ENCODE measurements at places on chromosomes 5 and 9.

DNA sequence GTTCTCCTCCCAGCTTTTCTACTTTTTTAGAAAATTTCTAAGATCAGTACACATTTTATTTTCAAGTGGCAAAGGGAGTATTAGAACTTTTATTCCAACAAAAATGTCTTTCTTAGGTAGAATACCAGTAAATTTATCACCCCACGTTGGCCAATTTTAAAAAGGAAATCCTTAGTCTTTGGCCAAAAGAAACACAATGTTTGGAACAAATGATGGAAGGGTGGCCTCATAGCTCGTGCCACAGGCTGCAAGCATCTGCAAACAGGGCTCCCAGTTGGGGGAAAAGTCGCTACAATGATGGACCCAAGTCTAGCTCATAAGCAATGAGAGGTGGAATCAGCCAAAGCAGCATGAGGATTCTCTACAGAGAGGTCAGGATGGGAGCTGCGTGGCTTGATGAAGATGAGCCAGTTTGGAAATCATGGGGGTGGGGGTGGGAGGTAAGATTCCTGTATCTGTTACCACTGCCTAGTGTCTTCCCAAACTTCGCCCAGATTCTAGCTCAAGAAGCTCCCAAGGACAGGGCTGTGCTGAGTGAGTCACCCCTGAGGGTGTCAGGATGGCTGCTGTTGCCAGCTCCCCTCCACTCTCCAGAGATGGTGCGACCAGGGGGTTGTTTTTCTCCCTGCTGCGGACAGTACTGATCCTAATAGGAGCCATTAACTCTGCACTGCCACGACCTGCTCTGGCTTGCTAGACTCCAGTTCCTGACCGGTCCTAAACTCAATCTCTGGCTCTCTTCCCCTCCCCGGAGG, 75.6 kb downstream of the DCP2 start:
- DNase-seq = no peak

DNA sequence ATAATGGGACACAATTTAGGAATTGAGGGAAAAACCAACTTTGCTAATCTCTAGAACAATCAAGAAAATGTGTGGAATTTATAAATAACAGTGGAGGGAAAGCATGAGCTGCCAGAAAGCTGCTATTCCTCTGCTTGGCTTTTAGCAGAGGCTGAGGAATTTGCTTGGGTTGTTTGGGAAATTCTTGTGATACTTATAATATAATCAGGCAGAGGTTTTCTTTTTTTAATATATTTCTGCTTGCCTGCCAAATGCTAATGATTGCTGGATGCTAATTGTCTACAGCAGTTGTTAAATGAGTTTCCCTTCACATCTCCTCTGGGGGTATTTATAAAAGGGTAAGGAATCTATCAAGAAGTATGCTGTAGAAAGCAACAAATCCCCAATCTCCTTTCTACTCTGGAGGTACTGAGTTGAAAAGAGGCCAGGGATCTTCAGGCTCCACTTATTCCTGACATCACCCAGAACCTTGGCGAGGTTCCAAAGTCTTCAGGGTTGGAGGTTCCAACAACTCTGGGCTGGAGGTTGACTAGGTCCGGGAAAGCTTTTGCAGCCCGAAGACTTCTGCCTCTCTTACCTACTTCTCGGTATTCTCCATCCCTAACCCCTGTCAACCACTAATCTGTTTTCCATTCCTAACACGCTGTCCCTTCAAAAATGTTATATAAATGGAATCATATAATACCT, 60.4 kb upstream of the TMED7 start:
- no peak for DNase-seq

GRCh38 chr5:159208514-159209437, 577 bp downstream of the RNF145 start:
- peak; percentile 16 for DNase-seq

DNA sequence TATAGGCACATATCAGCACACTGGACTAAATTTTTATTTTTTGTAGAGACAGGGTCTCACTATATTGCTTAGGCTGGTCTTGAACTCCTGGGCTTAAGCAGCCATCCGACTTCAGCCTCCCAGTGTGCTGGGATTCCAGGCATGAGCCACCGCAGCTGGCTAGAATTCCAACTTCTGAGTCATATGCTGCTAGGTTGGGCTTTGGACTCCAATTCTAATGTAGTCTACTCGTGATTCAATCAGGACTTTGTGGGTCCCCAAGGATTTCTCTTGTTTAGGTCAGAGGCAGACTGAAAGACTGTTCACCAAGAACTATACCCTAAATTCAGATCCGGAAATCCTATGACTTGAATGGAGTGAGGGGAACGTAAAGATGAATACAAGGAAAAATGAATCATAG, 68.2 kb upstream of the CHD1 start:
- DNase-seq = no peak

DNA sequence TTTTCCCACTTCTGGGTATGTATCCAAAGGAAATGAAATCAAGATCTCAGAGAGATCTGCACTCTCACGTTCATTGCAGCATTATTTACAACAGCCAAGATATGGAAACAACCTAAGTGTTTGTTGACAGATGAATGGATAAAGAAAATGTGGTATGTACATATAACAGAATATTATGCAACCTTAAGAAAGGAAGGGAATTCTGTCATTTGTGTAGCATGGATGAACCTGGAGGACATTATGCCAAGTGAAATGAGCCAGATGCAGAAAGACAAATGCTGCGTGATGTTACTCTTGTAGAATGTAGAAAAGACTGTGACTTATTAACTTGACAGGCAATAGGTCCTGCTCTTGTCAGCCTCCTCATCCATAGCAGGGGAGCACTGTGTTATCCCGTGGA, 31.4 kb downstream of the PPARGC1B start:
- no peak for DNase-seq

- DNase-seq = no peak
These were observed 45.5 kb downstream of the ECPAS start for GRCh38 chr9:111438541-111439235.
